ENCODE measurements at places on chromosomes 2 and 18.

DNA sequence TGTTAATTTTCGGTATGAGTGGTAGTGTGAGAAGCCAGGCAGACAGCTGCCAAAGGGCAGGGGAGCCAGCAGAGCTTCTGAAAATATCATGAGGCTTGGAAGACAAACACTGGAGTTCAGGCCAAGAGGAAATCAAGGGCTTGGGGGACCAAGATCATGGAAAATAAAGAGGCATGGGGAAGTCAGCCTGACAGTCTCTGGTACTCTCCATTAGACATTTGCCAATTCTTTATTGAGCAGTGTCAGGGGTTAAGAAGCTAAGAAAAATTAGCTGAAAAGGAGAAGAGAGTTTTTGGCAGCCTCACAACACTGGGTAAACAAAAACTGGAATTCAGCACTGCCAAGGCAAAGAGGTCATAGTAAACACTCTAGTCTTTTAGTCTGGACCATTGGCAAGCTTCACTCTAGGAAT is 612.7 kb downstream of the EPHA4 start:
- no peak for DNase-seq

DNA sequence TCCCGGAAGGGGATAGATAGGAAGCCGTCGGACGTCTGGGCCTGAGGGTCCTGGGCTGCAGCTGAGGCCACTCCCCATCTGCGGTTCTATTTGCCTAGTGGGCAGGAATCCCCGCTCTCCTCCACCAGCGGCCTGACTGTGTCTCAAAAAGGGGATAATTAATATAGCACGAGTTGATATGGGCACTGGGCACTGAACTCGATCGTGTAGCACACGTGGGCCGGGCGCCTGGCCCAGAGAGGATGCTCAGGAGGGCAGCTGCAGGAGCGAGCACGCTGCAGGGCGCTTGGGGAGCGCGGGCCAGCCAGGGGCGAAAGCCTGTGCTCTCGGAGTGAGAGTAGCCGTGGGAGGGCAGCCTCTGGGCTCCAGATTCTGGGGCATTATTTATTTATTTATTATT is 8.8 kb upstream of the GBX2 start:
- DNase-seq: no peak

DNA sequence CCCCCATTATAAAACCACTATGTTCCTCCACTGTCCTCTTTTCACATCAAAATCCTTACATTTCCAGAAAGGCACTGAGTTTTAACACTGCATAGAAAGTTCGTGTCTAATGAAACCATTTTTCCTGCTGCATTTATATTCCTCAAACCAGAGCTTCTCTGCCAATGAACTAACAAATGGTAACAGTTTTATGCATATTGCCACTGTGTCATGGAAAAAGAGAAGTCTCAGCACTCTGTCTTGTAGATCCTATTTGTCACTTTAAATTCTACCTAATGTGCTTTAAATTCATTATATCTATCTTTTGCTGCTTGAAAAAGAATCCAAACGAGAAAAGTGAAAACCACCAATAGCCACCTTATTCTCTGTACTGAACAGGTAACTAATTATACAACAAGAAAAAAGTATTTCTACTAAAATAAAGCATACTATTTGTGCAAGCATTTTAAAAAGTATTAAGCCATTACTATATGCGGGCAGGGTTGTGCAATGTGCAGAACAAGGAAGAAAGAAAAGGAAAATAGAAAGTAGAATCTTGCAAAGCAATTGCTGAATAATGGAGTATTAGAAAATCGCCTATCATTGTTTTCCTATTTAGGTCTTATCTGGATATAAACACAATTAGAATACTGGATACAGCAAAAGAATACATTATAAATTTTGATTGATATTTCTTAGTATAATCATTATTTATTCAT is 328.9 kb downstream of the ZEB2 start:
- no peak for DNase-seq

GRCh38 chr2:217954971-217955740 is 47.6 kb downstream of the TNS1 start:
- no peak for DNase-seq

- DNase-seq: no peak
Observed at GRCh38 chr2:85444629-85445172, 26.2 kb downstream of the SH2D6 start.

Data from ureter (tissue), 1 donor.